ENCODE measurements at places on chromosomes 3 and 15.

GRCh38 chr3:172746475-172746874 lies 4.1 kb upstream of the ECT2 start:
- no peak for DNase-seq

- no peak for DNase-seq
Observed at GRCh38 chr3:138451595-138452162, 17.3 kb downstream of the ESYT3 start.

GRCh38 chr15:52682200-52682599 lies 3.0 kb upstream of the ATOSA start:
- DNase-seq, result no peak

- DNase-seq, result no peak
Observed at GRCh38 chr15:54033869-54034458, 55.7 kb downstream of the UNC13C start.

GRCh38 chr3:5464649-5465048 lies 277.1 kb downstream of the EDEM1 start:
- DNase-seq, result no peak

DNA sequence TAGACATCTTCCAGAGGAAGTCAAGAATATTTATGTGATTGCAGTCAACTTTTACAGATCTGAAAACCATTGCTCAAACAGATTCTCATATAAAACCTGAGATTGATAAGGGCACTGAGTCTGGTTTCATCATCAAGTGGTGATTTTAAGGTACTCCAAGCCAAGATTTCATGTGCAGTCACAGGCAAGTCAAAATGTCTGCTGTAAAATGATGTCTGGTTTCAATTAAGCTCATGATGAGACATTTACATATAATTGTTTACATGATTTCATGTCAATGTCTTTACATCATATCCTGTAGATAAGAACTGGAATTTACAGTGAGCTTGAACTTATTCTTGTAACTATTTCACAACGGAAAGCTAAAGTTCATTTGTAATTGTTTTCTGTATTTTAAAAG lies 1215.5 kb downstream of the ROBO2 start:
- no peak for DNase-seq

- DNase-seq, result no peak
Observed at GRCh38 chr15:69315402-69316110, 16.8 kb downstream of the PAQR5 start.

DNA sequence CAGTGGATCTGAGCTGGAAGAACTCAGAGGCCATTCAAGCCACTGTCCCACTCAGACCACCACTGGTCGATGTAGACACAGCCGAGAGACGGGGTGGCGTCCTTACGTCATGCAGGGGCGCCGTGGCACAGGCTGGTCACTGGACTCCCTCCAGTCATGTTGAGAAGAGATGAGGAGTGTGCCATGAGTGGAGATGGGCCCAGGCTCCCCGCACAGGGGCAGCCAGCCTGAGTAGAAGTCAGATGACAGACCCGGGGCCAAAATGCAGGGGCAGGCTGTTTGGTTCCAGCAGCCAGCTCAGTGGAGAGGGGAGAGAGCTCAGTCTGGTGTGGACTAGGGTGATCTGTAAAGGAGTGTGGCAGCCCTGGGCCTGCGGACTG lies 33.4 kb upstream of the KIF23 start:
- DNase-seq, result no peak

GRCh38 chr3:87694678-87695077 lies 364.1 kb downstream of the CGGBP1 start:
- no peak for DNase-seq

DNA sequence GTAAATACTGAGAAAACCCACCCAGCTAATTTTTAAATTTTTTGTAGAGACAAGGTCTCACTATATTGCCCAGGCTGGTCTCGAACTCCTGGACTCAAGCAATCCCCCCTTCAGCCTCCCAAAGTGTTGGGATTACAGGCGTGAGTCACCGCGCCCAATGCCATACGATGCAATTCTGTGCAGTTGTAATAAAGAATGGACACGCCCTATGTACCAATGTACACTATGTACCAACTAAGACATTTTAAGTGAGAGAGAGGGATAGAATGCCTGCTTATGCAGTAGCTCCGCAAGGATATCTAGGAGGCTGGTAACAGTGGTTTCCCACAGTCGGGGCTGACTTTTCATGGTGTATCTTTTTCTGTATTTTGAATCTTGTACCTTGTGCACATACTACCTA lies 14.6 kb downstream of the ZNF710 start:
- no peak for DNase-seq

- no peak for DNase-seq
Observed at GRCh38 chr3:48413611-48414010, 16.3 kb downstream of the PLXNB1 start.

DNA sequence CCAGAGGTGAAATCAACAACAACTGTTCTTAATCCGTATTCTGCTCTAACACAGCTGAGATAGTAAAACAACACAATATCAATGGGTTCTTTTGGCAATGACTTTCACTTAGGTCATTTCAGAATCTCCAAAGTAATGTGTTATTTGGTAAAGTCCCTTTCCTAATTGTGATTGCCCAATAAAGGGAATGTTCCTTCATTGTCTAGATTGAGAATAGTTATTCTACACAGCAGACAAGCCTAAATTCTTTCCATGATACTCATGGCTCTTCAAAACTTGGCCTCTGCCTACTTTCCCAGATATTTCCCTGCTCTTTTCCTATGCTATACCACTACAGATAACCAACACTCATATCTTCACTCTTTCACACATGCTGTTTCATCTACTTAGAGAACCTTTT lies 219.8 kb downstream of the FMN1 start:
- no peak for DNase-seq

- DNase-seq, result no peak
Observed at GRCh38 chr3:116863822-116864589, 154.4 kb downstream of the TUSC7 start.

GRCh38 chr15:93553167-93553935 lies 464.3 kb upstream of the RGMA start:
- no peak for DNase-seq

DNA sequence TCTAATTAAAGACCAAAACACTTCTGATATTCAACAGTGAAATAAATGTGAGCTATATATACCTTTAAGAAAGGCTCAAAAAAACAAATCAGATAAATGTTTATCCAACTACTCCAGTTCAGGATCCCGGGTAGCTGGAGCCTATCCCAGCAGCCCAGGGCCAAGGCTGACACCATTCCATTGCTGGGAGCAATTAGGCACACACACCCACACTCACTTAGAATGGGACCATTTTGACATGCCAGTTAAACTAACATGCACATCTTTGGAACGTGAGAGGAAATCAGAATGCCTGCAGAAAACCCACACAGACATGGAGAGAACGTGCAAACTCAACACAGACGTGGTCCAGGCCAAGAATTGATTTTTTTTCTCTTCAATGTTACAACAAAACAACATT lies 30.0 kb upstream of the PLSCR4 start:
- DNase-seq, result no peak

DNA sequence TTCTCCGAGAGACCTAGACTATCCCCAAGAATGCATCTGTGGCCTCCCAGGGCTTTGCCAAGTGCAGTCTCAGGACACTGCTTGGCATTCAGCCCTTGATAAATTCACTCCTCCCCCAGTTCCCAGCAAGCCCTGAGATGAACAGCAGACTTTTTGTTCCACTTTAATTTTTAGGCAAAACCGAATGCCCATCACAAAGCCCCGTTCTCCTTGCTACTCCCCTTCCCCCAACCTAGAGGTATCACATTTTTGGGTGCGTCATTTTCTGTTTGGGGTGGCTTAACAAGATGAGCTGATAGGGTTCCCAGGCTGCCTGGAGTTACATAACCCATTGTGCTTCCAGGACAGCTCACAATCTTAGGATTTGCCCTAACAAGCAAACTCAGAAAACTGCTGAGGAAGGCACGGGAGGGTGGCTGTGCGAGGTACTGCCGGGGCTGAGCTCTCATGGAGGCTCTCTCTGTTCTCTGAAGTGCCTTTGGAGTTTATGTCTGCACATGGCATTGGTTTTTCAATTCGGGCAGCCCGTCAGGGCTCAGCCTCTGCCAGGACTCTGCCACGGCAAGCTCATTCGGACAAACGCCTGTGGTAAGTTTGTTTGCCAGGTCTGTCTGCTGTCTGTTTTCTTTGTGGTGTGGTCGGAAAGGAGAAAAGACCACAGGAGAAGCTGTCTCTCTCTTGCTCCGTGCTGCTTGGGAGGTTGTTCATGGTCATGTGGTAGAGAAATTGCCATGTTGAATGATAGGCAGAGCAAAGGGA lies at the start of gene TRAK1:
Gene TRAK1 (plus strand): TSS at position 385 of the 759 bp plus-strand sequence. CDS start 113 bp downstream, at position 498.
- DNase-seq, result no peak

- no peak for DNase-seq
Observed at GRCh38 chr3:11825301-11825700, 21.4 kb downstream of the TAMM41 start.

- no peak for DNase-seq
Observed at GRCh38 chr15:66981771-66982170, 83.6 kb upstream of the SMAD3 start.

DNA sequence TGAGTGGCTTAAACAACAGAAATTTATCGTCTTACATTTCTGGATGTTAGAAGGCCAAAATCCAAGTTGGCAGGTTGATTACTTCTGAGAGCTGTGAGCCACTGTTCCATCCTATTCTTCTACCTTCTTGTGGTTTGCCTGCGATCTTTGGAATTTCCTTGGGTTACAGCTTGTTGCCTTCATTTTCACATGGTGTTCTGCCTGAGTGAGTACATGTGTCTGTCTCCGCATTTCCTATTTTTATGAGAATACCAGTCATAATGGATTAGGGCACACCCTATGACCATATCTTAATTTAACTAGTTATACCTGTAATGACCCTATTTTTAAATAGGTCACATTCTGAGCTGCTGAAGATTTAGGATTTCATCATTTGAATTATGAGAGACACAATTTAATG lies 294.3 kb downstream of the CNTN4 start:
- DNase-seq, result no peak

- no peak for DNase-seq
Observed at GRCh38 chr3:195904368-195904767, 4.0 kb downstream of the TNK2 start.

GRCh38 chr3:34323517-34323916 lies 525.1 kb downstream of the PDCD6IP start:
- no peak for DNase-seq

DNA sequence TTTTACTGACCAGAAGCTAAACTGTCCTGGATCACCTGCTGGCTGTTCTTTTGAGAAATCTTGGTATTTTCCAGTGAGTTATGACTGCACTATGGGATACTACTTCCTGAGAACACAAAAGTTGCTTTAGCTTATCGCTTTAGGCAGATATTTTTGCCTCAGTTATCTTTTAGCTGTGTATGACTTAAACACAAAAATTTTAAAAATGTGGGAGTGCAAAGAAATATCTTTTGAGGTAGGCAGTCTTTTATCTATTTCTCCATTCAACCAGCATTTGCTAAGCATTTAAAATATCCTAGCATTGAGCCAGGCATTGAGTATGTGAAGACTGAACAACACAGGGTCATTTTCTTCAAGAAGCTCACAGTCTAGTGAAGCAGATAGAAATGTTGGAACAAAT lies 981.9 kb downstream of the FHIT start:
- DNase-seq, result no peak
